ENCODE measurements at places on chromosomes 3 and 15. TPM values are rescaled to one million over a fixed set of nuclear protein-coding genes. Genes with fewer than 3 reads are reported as not detected.
A peak's percentile ranks its signal among the peaks of the same experiment; 100 is the strongest.

The TUSC7 gene
- total RNA-seq: not detected

GRCh38 chr3:194930377-194931204 lies 244.9 kb downstream of the FAM43A start:
- H3K4me1 ChIP-seq: peaks cover 53% of the 10 kb centered on the region
- DNase-seq: peak; percentile 44
- H3K27ac ChIP-seq: peak overlapping the region; percentile 82

- peaks cover 6% of the 10 kb centered on the region for H3K4me1 ChIP-seq
- no peak overlapping the region for H3K4me3 ChIP-seq
- no peaks in the 10 kb centered on the region for H3K27me3 ChIP-seq
- no peaks in the 10 kb centered on the region for H3K36me3 ChIP-seq
- H3K27ac ChIP-seq: no peak overlapping the region
Measured at GRCh38 chr3:36743826-36744225, 20.5 kb downstream of the DCLK3 start.

GRCh38 chr15:58839485-58839884 lies 68.4 kb downstream of the MINDY2 start:
- no peak for DNase-seq
- H3K4me1 ChIP-seq: no peaks in the 10 kb centered on the region
- no peak overlapping the region for H3K27ac ChIP-seq

DNA sequence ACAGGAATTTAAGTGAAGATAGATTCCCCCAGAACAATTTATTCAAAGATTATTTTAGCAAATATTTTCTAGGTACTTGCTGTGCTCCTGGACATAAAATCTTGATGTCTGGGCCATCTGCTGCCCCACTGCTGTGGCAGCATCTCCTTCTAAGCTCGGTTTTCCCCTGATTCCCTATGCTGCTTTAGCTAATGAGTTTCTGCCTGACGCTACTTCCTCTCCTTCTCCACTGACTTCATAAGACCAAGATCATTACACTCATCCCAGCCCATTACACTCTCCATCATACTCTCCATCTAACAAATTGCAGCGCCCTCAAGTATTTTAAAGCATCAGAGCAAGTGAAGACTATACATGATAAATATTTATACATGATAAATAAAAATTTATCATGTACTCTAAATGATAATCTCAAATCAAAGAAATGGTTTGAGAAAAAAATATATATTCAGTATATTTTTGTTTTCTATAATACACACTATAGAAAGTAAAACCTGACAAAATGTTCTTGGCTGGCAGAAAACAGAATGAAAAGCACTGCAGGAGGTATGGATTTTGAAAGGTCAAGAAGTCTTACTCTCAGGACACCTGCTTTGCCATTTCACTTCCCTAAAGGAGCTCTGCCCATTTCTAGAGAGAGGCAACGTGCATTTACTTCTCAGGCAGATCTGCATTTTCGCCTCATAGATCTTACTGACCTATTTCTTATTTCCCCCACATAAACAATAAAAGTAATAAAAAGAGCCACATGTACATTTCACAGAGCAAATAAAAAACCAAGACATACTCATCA lies 232.0 kb downstream of the KCNMB2 start:
- H3K27ac ChIP-seq: no peak overlapping the region
- peaks cover 11% of the 10 kb centered on the region for H3K4me1 ChIP-seq
- no peaks in the 10 kb centered on the region for H3K36me3 ChIP-seq
- no peak overlapping the region for H3K4me3 ChIP-seq
- DNase-seq: no peak
- no peaks in the 10 kb centered on the region for H3K27me3 ChIP-seq
